ENCODE measurements at places on chromosomes 11 and 22. TPM values are rescaled to one million over a fixed set of nuclear protein-coding genes. Genes with fewer than 3 reads are reported as not detected.

Gene POLR3H
- 41.0 TPM for total RNA-seq

Gene TRIM48
- total RNA-seq, result not detected

Gene IGSF9B
- 5.8 TPM for total RNA-seq

Gene IFITM10
- total RNA-seq, result 2.2 TPM

Gene HEPN1
- total RNA-seq, result not detected

Gene XKR3
- not detected for total RNA-seq

Gene JHY
- 7.4 TPM for total RNA-seq

Gene RPLP2
- total RNA-seq, result 1,651 TPM

Gene TUBA8
- 2.5 TPM for total RNA-seq

Gene CRYAB
- 0.74 TPM for total RNA-seq

Gene KCNJ5
- 0.11 TPM for total RNA-seq

- H3K27me3 ChIP-seq, result no peaks in the 10 kb centered on the region
- no peak overlapping the region for H3K4me3 ChIP-seq
- DNase-seq, result no peak
- H3K27ac ChIP-seq, result peak overlapping the region; percentile 58
- peaks cover 9% of the 10 kb centered on the region for H3K4me1 ChIP-seq
- H3K36me3 ChIP-seq, result no peaks in the 10 kb centered on the region
Measured at GRCh38 chr11:84965484-84965883, 661.7 kb downstream of the DLG2 start.

- H3K27ac ChIP-seq, result no peak overlapping the region
- H3K4me1 ChIP-seq, result peaks cover 27% of the 10 kb centered on the region
- no peaks in the 10 kb centered on the region for H3K36me3 ChIP-seq
- no peak for DNase-seq
- no peaks in the 10 kb centered on the region for H3K27me3 ChIP-seq
Measured at GRCh38 chr11:107824668-107825369, 33.8 kb downstream of the SLC35F2 start.

DNA sequence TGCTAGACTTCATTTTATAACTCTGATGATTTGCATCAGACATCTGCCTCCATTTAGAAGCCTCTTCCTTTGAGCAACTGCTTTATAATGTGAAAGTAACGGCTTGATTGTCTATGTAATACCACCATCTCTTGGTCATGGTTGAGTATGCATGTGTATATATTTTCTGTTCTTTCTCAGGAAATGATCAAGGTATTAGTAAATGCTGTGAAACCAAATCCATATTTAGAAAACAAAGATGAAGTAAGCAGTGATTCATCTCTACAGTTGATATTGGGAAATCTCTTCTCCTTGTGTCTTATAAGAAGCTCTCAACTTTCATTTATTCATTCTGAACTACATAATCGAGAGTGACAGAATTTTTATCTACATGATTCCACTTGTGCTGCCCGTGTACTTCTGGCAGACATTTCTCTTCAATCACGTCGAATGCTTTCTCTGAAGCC lies 104.6 kb upstream of the ANO3 start:
- H3K4me3 ChIP-seq, result no peak overlapping the region
- no peak for DNase-seq
- H3K4me1 ChIP-seq, result peaks cover 1% of the 10 kb centered on the region
- H3K27ac ChIP-seq, result no peak overlapping the region
- H3K27me3 ChIP-seq, result no peaks in the 10 kb centered on the region

GRCh38 chr11:8164746-8165145 lies 4.1 kb downstream of the RIC3 start:
- H3K36me3 ChIP-seq, result no peaks in the 10 kb centered on the region
- peaks cover 70% of the 10 kb centered on the region for H3K27me3 ChIP-seq
- no peak overlapping the region for H3K27ac ChIP-seq
- peaks cover 12% of the 10 kb centered on the region for H3K4me1 ChIP-seq
- no peak overlapping the region for H3K4me3 ChIP-seq
- DNase-seq, result no peak

- no peak for DNase-seq
- H3K4me1 ChIP-seq, result peaks cover 33% of the 10 kb centered on the region
- no peak overlapping the region for H3K4me3 ChIP-seq
Measured at GRCh38 chr11:72707032-72707431, 32.8 kb upstream of the PDE2A start.

GRCh38 chr11:74646954-74647353 lies 54.6 kb downstream of the POLD3 start:
- no peak for DNase-seq
- peaks cover 7% of the 10 kb centered on the region for H3K36me3 ChIP-seq
- H3K4me3 ChIP-seq, result no peak overlapping the region
- H3K27me3 ChIP-seq, result no peaks in the 10 kb centered on the region
- peaks cover 4% of the 10 kb centered on the region for H3K4me1 ChIP-seq
- H3K27ac ChIP-seq, result no peak overlapping the region

DNA sequence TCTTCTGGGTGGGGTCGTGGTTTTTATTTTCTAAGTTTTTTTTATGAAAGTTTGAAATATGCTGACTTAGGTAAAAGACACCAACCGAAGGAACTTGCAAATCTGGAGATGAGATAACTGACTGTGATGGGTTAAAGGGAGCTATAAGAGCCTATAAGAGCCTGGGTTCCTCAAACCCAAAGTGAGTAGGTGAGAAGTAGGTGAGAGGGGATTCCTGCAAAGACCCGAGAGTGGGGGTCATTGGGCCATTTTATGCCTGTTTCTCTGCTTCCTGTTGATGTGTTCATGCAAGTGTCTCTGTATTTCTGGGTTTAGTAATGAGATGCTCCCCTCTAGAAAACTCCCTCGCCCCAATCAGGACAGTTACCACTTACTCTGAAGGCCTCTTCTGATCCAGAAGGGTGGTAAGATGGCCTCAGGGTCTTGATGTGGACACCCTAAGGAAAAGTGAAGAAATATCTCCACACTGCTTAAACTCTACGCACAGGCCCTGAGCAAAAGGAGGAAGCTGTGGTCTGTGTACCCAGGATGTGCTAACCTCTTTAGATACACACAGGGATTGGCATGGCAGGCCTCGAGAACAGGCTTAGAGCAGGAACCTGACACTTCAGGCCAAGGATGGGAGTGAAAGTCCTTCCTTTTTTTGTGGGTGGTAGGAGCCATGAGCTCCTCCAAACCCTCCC lies 1.8 kb downstream of the FLI1 start:
- peak overlapping the region; percentile 63 for H3K4me3 ChIP-seq
- peaks cover 25% of the 10 kb centered on the region for H3K4me1 ChIP-seq
- no peak for DNase-seq

DNA sequence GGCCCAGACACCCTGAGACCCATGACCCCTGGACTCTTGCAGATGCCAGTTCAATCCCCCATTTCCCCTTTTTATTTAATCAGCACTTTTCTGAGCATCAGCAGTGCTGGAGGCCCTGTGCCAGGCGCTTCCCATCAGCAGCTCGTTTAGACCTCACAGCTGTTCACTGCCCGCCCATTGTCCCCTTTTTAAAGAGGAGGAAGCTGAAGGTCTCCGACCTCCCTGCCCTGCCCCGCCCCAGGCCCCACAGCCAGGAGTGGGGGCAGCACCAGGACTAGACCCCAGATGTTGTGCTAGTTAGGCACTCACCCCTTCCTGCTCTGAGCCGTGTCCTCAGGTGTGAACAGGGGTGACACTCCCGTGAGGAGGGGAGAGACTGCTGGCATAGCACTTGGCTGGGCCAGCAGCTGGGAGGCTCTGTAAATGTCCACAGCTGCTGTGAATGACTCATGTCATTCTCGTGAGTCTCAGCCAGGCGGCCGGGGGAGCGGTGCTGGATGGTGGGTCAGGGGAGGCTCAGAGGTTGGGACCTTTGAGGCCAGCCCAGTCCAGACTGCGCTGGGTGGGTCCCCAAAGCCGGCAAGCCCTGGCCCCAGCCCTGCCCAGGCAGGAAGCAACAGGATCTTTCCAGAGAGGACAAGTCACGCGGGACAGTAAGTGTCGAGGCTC lies 19.9 kb downstream of the EMID1 start:
- H3K27me3 ChIP-seq, result no peaks in the 10 kb centered on the region
- no peak overlapping the region for H3K4me3 ChIP-seq
- no peaks in the 10 kb centered on the region for H3K36me3 ChIP-seq
- H3K4me1 ChIP-seq, result no peaks in the 10 kb centered on the region
- no peak for DNase-seq

GRCh38 chr11:60633645-60634044 lies 65.8 kb upstream of the MS4A8 start:
- no peaks in the 10 kb centered on the region for H3K36me3 ChIP-seq
- H3K4me3 ChIP-seq, result no peak overlapping the region
- H3K4me1 ChIP-seq, result no peaks in the 10 kb centered on the region
- no peak for DNase-seq
- peaks cover 2% of the 10 kb centered on the region for H3K27me3 ChIP-seq
- no peak overlapping the region for H3K27ac ChIP-seq

DNA sequence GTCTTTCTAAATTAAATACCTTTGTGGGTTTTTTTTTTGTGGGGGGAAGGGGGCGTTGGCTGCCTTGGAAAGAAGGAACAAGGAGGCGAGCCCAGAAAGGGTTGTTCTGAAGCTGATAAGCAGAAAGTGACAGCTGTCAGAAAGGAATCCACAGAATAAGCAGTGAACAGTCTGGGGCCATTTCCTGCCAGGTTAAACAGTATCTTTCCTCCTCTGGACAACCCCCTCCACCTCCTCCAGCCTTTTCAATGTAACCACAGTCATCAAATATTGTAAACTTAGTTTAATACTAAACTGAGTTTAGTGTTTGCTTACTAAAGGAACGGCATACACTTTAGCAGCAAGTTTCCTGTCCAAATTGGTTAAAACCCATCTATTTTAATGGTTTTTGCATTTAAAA lies 271.2 kb upstream of the SYN3 start:
- no peak overlapping the region for H3K27ac ChIP-seq
- DNase-seq, result no peak
- peaks cover 4% of the 10 kb centered on the region for H3K36me3 ChIP-seq
- H3K4me3 ChIP-seq, result no peak overlapping the region
- H3K27me3 ChIP-seq, result no peaks in the 10 kb centered on the region
- peaks cover 11% of the 10 kb centered on the region for H3K4me1 ChIP-seq

GRCh38 chr11:77981346-77981947 lies 13.0 kb downstream of the INTS4 start:
- no peak overlapping the region for H3K4me3 ChIP-seq
- peaks cover 46% of the 10 kb centered on the region for H3K36me3 ChIP-seq
- no peak for DNase-seq
- H3K27me3 ChIP-seq, result no peaks in the 10 kb centered on the region
- no peak overlapping the region for H3K27ac ChIP-seq
- H3K4me1 ChIP-seq, result no peaks in the 10 kb centered on the region

DNA sequence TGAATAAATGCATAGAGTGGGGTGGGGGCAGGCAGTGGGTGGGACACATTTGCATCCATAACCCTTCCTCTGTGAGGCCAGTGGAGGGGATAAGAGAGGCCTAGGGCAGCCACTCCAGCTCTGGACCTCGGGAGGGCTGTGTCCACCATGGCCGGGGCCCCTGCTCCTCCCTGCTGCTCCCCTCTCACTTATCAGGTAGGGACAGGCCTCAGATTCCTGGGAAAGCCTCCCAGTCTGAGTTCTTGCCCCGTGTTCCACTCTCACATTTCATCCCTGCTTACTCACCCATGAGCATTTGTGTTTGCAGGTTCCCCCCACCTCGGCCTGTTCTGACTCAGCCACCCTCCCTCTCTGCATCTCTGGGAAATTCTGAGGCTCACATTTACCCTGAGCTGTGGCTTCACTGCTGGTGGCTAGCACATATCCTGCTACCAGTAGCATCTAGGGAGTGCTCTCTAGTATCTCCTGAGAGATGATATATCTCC lies 128.7 kb upstream of the TOP3B start:
- no peak overlapping the region for H3K4me3 ChIP-seq
- no peaks in the 10 kb centered on the region for H3K36me3 ChIP-seq
- H3K27me3 ChIP-seq, result peaks cover 21% of the 10 kb centered on the region
- H3K4me1 ChIP-seq, result no peaks in the 10 kb centered on the region
- H3K27ac ChIP-seq, result no peak overlapping the region
- no peak for DNase-seq

DNA sequence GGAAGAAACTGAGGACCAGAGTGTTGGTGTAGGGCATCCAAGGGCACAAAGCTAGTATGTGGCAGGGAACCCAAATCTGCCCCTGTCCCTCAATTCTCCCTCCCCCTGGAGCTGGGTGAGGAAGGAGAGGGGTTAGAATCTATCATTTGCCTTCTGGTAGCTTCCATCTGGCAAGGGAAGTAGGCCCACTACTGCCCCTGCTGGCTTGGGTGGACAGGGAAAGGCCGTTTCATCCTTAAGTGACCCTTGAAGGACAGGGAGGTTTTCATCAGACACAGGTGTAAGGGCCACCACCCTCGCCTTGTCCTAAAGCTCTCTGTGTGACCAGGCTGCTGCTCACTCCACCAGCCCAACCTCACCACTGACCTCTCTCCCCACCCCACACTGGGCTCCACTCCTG lies 22.1 kb downstream of the NECTIN1 start:
- peaks cover 51% of the 10 kb centered on the region for H3K4me1 ChIP-seq
- DNase-seq, result no peak
- no peaks in the 10 kb centered on the region for H3K27me3 ChIP-seq
- no peak overlapping the region for H3K27ac ChIP-seq

DNA sequence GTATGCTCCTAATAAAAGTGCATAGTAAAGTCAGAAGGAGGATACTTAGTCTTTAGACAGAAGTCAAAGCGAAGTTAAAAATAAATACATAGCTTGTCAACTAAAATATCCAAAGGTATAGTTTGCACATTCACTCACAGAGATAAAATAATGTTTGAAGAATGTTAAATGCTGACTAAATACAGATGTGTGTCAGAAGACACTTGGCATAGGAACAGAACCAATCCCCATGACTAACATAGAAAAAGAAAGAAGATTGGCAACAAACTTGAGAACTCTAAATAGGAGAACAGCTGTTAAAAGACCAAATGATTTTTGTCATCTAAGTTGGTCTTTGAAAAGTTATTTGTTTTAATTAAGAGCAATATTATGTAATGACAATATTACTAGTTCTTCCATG lies 1172.1 kb upstream of the RAG2 start:
- DNase-seq, result no peak
- peaks cover 6% of the 10 kb centered on the region for H3K36me3 ChIP-seq
- no peaks in the 10 kb centered on the region for H3K27me3 ChIP-seq
- H3K4me3 ChIP-seq, result no peak overlapping the region
- no peaks in the 10 kb centered on the region for H3K4me1 ChIP-seq

DNA sequence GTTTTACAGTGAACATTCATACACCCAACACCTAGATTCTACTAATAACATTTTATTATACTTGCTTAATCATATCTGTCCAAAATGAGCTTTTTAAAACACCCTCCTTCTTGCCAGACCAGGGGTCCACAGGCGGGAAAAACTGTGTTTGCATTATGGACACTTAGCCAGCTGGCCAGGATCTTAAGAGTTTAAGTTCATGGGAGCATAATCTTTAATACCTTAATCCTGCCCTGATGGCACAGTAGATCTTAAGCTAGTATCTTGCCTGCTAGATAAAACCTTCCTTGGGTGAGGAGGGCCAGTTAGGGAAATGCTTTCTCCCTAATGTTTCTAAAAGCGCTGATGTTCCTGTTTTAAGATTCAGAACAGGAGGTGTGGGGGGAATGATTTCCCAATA lies 13.1 kb upstream of the CCDC134 start:
- no peak for DNase-seq
- no peaks in the 10 kb centered on the region for H3K36me3 ChIP-seq
- no peaks in the 10 kb centered on the region for H3K4me1 ChIP-seq
- H3K27ac ChIP-seq, result no peak overlapping the region
- H3K27me3 ChIP-seq, result no peaks in the 10 kb centered on the region

Measured in mesothelial cell of epicardium (in vitro differentiated cells).